ENCODE measurements at places on chromosomes 3 and 15. TPM values are rescaled to one million over a fixed set of nuclear protein-coding genes. Genes with fewer than 3 reads are reported as not detected.

The LYZL4 gene
- not detected for total RNA-seq

The TMEM42 gene
- total RNA-seq = 7.4 TPM

The CP gene
- total RNA-seq = 35.6 TPM

GRCh38 chr3:38536671-38537070 lies 40.5 kb downstream of the EXOG start:
- no peak for DNase-seq

GRCh38 chr3:162332344-162332743 lies 835.7 kb downstream of the OTOL1 start:
- DNase-seq = no peak

DNA sequence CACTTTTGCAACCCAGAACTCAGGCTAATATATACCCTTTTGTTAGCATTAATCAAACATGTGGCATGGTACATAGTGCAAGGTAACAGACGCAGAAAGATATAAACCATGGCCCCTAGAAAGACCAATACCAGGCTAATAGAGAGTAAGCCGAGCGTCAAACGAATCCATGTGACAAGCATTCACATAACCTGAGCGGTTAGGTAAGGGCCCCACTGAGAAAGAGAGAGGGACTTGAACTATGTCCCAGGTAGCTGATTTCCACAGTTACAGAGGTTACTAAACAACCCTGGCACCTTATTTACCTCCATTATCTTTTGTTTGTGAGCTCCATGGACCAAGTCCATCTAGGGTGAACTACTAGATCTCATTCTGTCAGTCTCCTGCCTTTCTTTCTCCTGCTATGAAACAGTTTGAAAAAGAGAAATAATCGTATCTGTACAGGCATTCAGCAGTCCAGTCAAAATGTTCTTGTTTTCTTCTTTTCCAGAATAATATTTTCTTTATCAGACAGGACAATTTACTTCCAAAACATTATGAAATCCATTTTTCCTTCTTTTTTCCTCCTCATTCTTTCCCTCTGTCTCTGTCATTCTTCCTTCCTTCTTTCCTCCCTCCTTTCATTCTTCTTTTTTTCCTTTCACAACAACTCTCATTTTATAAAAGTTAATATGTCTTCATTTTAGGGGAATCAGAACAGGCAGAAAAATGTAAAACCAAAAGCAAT lies 30.5 kb upstream of the TNFSF10 start:
- DNase-seq = no peak

DNA sequence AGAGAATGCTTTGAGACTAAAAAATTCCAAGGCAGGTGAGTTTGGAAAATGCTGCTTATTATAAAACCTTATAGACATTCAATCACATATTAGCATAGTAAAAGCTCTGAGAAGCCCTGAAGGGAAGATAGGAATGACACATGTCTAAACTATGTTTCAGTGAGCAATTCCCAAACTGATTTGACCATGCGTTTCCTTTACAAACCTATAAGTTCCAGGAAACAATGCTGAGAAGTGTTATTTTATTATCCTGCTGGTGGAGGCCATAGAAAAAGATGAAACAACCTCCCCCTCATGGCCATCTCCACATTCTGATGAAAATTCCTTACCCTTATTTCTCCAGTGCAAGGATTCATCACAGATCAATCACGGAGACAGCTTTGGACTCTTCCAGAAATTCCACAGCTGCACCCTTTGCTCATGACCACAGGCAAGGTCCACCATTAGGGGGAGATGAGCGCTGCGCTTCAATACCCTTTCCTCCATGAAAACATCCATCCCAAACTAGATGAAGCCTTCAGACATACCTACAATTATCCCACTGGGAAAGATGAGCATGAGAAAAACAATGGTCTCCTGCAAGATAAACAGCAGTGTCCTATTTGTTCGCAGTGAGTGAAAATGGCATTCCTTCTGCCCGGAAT lies 372.1 kb downstream of the MAGI1 start:
- no peak for DNase-seq
